ENCODE measurements at places on chromosomes 4 and X.
A peak's percentile ranks its signal among the peaks of the same experiment; 100 is the strongest.

DNA sequence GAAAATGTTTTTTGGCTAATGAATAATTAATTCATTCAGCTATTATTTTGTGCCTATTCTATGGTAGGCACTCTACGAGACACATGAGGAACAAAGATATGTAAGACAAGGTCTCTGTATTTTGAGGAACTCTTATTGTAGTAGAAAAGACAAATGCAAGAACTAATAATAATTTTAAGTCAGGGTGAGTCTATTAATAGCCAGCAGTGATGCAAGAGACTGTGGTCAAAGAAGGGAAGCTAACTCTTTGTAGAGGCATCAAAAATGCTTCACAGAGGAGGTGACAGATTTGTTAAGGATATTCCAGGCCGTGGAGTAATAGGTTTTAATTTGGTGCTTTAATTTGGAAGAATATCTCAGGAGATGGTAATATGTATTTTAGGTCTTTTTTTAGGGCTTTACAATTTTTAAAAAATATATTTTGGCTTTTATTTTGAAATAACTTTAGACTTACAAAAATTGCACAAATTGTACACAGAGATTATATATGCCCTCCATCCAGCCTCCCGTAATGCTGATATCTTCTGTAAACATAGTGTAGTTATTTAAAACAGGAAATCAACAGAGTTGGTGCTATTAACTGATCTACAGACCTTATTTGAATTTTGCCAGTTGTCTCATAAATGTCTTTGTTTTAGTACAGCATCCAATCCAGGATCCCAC lies 48.1 kb downstream of the DCLK2 start:
- peak; percentile 3 for DNase-seq

GRCh38 chr4:83618991-83619645 lies 83.2 kb downstream of the GPAT3 start:
- peak; percentile 8 for DNase-seq

DNA sequence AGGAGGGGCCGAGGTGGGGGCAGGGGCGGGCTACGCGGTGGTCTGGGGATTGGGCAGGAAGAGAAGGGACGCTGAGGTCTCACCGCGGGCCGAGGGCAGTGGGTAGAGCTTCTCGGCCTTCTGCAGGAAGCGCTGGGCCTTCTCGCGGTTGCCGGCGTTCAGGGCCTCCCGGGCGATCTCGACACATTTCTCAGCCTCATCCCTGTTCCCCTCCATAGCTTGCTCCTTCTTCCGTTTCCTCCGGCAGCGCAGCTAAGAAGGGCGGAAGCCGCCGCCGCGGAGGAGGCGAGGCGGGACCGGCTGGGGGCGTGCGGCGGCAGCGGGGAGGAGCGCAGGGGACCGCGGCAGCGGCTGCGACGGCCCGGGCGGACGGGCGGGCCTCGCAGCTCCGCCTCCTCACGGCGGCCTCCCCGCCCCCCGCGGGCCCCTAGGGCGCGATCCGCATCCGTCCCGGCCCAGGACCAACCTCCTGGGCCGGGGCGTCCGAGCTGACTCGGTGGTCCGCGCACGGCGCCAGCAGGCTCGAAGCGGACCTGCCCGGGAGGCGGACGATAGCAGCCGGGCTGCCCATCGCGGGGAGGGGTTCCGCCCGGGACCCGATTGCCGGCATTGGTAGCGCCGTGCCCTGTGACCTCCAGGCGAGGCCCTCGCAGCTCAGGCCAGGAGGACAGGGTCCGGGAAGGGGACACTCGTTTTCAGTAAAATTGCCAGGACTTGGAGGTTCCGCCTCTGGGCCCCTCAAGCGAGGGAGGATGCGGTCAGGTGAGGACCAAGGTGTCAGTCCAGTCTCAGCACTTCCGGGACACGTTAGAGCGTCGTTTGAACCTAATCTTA lies at the start of gene DNAJB14:
Gene DNAJB14 (minus strand): TSS at position 263 of the 834 bp plus-strand sequence. CDS start 47 bp downstream, at position 216.
- DNase-seq = peak; percentile 77

GRCh38 chr4:155307731-155308277 lies 69.0 kb downstream of the MAP9 start:
- DNase-seq = no peak

DNA sequence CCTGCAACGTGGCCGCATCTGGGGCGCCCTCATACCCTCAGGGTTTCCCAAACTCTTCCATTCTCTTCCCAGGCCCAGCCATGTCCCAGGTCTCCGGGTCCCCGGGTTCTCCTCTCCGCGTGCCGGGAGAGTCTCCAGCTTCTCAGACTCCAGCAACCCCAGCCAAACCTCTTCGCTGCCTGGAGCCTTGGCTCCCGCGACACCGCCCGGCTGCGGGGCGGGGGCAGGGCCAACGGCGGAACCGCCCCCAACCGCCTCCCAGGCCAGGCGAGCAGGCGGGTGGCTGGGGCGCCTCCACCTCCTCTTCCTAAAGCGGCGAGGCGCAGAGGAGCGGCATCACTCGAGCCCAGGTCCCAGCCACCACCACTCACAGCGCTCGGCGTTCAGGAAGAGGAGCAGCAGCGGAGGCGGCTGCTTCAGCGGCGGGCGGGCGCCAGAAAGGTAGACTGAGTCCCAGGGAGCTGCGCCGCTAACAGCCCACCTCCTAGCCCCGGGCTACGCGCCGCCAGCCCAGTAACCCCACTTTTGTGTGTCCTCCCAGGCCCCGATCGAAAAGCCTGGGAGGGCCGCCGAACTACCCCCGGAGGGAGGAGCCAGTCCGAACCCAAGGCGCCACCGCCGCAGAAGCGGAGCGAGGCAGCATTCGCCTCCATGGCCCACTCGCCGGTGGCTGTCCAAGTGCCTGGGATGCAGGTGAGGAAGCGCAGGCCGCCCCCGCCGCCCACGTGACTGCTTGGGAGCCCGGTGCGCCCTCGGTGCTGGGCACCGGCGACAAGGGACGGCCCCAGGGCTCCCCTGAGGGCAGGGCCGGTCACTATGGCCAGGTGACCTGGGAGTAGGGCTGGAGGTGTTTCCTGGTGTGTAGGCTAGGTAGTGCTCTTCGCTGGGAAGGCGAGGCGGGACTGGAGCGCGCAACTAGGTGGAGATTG lies at the start of gene STK26:
Gene STK26 (plus strand): TSS at position 336 of the 929 bp plus-strand sequence. CDS start 316 bp downstream, at position 652.
- DNase-seq = peak; percentile 77

All from CD4-positive, alpha-beta T cell treated with Interferon alpha-2 for 1 hour (primary cell).